ENCODE measurements at places on chromosomes 11 and 22. TPM values are rescaled to one million over a fixed set of nuclear protein-coding genes. Genes with fewer than 3 reads are reported as not detected.

DNA sequence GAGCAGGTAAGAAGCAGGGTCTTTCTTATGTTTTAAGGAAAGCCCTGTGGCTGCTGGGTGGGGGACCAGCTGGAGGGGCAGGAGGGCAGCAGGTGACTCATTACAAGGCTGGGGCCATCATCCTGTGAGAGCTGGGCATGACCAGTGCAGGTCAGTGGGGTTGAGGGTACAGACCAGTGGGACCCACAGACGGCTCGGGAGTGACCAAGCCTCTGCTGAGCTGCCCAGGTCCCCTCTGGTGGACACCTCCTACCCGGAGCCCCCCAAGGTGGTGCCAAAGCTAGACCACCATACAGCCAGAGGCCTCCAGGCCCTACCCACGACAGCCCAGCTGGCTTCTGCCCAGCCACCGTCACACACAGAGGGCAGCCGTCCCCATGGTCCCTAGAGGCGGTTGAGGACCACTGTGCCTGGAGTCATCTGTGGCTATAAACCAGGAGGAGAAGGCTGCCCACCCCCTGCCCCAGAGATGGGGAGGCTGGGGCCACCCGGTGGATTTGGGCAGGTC lies 670 bp downstream of the MYEOV start:
- no peak for DNase-seq

GRCh38 chr22:46481386-46481785 lies 56.0 kb downstream of the CELSR1 start:
- DNase-seq, result no peak

DNA sequence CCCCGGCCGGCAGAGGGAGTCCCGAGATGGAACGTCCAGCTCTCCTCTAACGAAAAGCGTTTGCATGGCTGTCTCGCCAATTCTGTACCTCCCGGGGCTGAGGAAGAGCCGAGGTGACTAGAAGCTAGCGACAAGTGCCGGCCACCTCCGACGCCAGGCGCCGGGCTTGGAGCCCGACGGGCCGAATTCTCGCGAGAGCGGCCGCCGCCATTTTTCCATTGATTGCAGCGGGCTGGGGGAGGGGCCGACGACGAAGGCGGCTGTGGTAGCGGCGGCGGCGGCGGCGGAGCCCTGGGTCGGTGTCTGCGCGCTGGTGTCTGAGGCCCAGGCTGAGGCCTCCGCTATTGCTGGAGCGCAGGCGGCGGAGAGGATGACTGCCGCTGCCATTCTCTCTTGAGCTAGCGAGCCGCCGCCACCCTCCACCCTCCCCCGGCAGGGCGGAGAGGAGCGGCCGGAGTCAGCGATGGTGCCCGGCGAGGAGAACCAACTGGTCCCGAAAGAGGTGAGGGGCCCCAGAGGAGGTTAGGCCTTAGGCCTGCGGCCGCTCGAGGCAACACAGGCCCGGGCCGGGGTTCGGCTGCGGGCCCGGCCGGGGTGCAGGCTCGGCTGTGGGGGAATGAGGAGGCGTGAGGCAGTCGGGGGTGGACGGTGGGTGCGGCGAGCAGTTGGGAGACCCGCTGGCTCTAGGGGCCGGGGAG lies at the start of gene USP47:
Gene USP47, plus strand, starts transcription at position 250 of the 698 bp plus-strand sequence. Its CDS starts 214 bp downstream, at position 464.
- peak; percentile 53 for DNase-seq

- DNase-seq, result peak; percentile 41
Measured at GRCh38 chr11:134584706-134585445, 172.8 kb upstream of the B3GAT1 start.

- DNase-seq, result no peak
Measured at GRCh38 chr11:45313171-45313865, 27.2 kb upstream of the SYT13 start.

DNA sequence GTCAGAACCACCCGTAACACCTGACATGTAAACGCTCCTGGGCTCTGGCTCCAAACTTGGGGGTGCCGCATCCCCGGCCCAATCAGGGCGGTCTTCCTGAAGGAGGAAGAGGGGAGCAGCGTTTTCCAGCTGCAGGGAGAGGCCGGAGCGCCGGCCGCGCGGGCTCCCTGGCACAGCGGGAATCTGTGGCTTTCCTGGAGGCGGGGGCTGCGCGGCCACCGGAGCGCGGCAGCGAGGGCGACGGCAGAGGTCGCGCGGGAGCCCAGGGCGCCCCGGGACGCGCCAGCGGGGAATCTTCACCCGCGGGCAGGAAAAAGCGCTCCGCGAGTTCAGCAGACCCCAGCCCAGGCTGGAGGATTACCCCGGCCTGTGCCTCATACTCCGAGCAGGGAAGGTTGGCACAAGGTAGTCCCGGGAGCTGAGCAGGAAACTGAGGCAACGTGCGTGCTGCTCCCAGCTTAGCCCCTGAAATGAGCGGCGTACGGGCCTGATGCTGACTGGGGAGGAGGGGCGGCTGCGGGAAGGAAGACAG lies 600 bp upstream of the ESAM start:
- DNase-seq, result no peak

DNA sequence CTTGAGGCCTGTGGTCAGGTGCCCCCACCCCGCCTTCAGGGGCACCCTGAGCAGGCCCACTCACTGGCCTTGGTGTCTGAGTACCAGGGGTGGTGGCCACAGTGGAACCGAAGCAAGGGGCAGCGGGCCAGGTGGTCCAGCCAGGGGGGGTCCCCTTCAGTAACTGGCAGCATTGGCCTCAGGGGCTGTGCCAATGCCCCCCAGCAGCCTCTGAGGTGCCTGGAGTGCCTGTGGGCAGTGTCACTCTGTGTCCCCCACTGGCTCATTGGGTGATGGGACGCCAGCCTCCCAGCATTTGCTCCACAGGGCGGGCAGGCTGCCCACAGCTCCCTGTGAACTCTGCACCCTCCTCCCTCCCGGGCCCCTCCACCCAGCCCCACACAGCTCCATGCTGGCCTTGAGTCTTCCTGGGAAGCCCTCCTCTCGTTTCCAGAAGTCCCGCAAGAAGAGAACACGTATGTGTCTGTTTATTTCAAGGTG lies 29.5 kb upstream of the CARS1 start:
- DNase-seq, result no peak

The SLC6A5 gene
- total RNA-seq, result not detected

- DNase-seq, result no peak
Measured at GRCh38 chr11:788009-788640, 1.8 kb downstream of the CEND1 start.

The LMF2 gene
- 31.3 TPM for total RNA-seq

The ARHGEF17 gene
- 12.9 TPM for total RNA-seq

The KCNJ1 gene
- total RNA-seq, result 0.17 TPM

- no peak for DNase-seq
Measured at GRCh38 chr11:255816-256215, 19.0 kb downstream of the PSMD13 start.

The FAM76B gene
- 22.3 TPM for total RNA-seq

GRCh38 chr22:33986954-33987353 lies 66.7 kb upstream of the LARGE1 start:
- no peak for DNase-seq

The PDGFB gene
- total RNA-seq, result 9.6 TPM

DNA sequence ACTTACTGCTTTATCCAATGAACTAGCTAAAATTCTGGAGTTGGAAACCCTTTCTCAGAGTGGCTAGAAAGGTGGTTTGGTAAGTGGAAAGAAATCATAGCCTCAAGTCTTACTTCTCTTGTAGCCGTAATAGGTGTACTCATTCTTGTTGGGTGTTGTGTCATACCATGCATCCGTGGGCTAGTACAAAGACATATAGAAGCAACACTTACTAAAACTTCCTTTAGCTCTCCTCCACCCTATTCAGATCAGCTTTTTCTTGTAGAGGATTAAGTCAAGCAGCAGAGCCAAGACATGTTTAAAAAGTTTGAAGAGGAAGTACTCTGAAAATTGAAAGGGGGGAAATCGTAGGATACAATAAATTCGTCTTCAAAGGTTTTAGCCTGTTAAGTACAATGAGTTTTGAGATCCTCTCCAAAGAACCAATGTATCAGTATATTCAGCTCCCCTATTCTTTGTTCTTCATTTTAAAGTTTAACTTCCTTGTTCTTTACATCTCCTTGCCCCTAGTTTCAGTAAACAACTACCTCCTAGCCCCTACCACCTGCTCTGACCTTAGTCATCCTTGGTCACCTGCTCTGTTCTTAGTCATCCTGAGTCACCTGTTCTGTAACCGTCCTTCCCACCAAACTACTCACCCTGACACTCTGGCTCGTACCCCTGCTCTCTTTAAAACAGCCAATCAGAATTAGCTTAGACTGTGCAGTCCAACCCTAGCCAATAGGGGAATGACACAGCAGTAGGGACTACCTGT lies 62.1 kb upstream of the DEUP1 start:
- no peak for DNase-seq

DNA sequence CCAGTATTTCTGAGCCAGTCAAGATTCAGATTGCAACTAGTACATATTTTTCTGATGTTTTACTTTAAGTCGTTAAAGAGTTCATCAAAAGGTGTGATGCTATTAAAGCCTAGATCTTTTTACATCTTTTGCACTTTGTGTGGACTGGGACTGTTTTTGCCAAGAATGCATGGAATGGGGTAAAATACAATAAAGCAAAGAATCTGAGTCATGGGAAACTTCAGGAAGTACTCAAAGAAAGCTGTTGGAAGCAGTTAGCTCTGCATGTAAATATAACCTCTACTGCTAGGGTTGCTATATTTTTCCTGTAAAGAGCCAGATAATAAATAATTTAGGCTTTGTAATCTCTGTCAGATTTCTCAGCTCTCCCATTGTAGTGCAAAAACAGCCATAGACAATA lies 20.9 kb downstream of the ATXN10 start:
- DNase-seq, result no peak

The SMC1B gene
- not detected for total RNA-seq

All from H1 (cell line).